IMR-90 (cell line): ENCODE measurements at places on chromosomes 5 and 9. TPM values are rescaled to one million over a fixed set of nuclear protein-coding genes. Genes with fewer than 3 reads are reported as not detected.

PCDHB11 gene
- polyA plus RNA-seq = 0.05 TPM in 1 of 2 replicates, not detected in the other

OR1N1 gene
- not detected in 2 replicates for polyA plus RNA-seq

PCDHA9 gene
- not detected in 2 replicates for polyA plus RNA-seq

FYB1 gene
- polyA plus RNA-seq = not detected in 2 replicates

UNC13B gene
- polyA plus RNA-seq = 6.5 and 7.5 TPM in 2 replicates

FCN1 gene
- polyA plus RNA-seq = not detected in 2 replicates

MEGF10 gene
- polyA plus RNA-seq = not detected in 2 replicates

DAP gene
- polyA plus RNA-seq = 152 and 189 TPM in 2 replicates

COL5A1 gene
- 154 and 173 TPM in 2 replicates for polyA plus RNA-seq

OR13C3 gene
- polyA plus RNA-seq = not detected in 2 replicates

PRELID2 gene
- polyA plus RNA-seq = 4.5 and 4.9 TPM in 2 replicates

FOXD4 gene
- polyA plus RNA-seq = 0.03 and 0.09 TPM in 2 replicates

PCDHB10 gene
- polyA plus RNA-seq = 0.19 and 0.22 TPM in 2 replicates

PCDHGB7 gene
- 7.4 and 8.1 TPM in 2 replicates for polyA plus RNA-seq

SLC36A3 gene
- not detected in 2 replicates for polyA plus RNA-seq

FOXI1 gene
- not detected in 2 replicates for polyA plus RNA-seq

SPINK4 gene
- not detected in 2 replicates for polyA plus RNA-seq

UBTD2 gene
- polyA plus RNA-seq = 9.3 and 11.2 TPM in 2 replicates
